ENCODE measurements at places on chromosomes 7 and 10. TPM values are rescaled to one million over a fixed set of nuclear protein-coding genes. Genes with fewer than 3 reads are reported as not detected.

DNA sequence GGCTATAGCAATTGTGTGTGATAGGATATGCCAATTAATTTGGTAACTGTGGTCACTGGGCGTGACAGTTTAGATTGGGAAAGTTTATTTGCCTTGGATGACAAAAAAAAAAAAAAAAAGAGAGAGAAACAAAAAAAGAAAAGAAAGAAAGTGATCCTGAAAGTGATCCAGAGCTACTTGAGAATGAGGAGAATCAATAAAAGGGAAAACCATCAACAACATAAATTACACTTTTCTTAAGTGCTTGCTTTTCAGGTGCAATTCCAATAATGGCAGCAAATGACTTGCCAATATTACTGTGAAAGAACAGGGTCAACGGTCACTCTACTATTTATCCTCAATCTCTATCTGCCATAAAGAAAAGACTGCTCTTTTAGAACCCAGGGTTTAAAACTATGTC lies 191.8 kb upstream of the SEMA3C start:
- DNase-seq, result no peak
- H3K27me3 ChIP-seq, result no peaks in the 10 kb centered on the region
- H3K27ac ChIP-seq, result no peak overlapping the region
- no peaks in the 10 kb centered on the region for H3K4me1 ChIP-seq

DNA sequence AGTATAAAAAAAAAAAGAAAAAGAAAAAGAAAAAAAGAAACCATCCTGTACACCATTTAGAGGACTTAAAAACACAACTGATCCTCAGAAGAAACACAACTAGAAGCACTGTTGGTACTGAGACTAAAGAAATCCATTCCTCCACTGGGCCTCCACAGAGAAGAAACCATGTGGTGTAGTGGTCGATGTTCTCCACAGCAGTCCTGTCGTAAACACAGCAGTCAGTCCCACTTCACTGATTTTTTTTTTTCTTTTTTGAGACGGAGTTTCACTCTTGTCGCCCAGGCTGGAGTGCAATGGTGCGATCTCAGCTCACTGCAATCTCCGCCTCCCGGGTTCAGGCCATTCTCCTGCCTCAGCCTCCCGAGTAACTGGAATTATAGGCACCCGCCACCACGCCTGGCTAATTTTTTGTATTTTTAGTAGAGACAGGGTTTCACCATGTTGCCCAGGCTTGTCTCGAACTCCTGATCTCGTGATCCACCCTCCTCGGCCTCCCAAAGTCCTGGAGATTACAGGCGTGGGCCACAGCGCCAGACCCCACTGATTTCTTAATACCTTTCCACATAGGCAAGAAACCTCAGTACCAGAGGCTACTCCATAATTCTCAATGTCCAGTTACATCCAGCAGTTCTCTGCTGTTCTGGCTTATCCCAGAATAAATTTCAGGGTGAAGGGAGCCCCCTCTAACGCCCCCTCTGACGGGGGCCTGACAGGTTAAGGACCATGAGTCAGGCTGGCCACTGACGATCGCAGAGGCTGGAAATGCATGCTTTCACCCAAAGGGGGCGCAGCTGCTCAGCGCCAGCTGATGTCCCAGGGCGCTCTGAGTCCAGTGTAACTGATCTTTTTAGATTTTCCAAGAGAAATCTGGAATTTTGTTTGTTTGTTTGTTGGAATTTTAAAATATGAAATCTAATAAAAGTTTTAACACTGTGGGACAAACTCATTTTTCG lies 24.8 kb upstream of the FFAR4 start:
- peaks cover 12% of the 10 kb centered on the region for H3K4me1 ChIP-seq
- H3K4me3 ChIP-seq, result peak overlapping the region; percentile 19

- no peaks in the 10 kb centered on the region for H3K27me3 ChIP-seq
- no peak for DNase-seq
- no peak overlapping the region for H3K27ac ChIP-seq
- H3K36me3 ChIP-seq, result no peaks in the 10 kb centered on the region
Measured at GRCh38 chr7:159084069-159084801, 60.4 kb downstream of the VIPR2 start.

The ZNF736 gene
- total RNA-seq, result 50.7 TPM

DNA sequence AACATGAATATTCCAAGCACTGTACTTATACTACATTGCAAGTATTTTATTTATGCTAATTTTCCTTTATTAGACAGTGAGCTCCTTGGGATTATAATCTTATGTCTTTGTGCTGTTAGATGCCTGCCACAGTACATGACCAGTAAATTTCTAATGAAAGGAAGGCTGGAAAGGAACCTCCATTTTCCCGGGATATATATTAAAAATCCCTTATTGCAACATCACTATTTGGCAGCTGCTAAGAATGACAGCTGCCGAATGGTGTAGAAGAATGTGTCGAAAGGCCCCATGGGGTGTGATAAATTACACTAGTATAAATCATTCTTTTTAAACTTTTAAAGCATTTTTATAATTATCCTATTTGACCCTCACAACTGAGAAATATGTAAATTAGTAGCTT lies 59.1 kb downstream of the TFAM start:
- H3K4me1 ChIP-seq, result no peaks in the 10 kb centered on the region
- H3K36me3 ChIP-seq, result no peaks in the 10 kb centered on the region
- H3K27ac ChIP-seq, result no peak overlapping the region
- H3K27me3 ChIP-seq, result no peaks in the 10 kb centered on the region
- no peak for DNase-seq

- no peak overlapping the region for H3K4me3 ChIP-seq
- no peak for DNase-seq
- no peaks in the 10 kb centered on the region for H3K4me1 ChIP-seq
- no peak overlapping the region for H3K27ac ChIP-seq
- H3K27me3 ChIP-seq, result peaks cover 36% of the 10 kb centered on the region
Measured at GRCh38 chr7:101419831-101420230, 57.2 kb downstream of the COL26A1 start.

The TMEM176A gene
- total RNA-seq, result 42.0 TPM

Measured in stomach (tissue), 19 donors.